Natural killer cell (primary cell): ENCODE measurements at places on chromosomes 11 and 22. TPM values are rescaled to one million over a fixed set of nuclear protein-coding genes. Genes with fewer than 3 reads are reported as not detected.

- DNase-seq: no peak
- no peaks in the 10 kb centered on the region for H3K4me1 ChIP-seq
Measured at GRCh38 chr22:36961626-36962025, 48.2 kb downstream of the CSF2RB start.

GRCh38 chr22:17911312-17911705, 113.1 kb downstream of the MICAL3 start:
- no peak for DNase-seq
- H3K27me3 ChIP-seq: no peaks in the 10 kb centered on the region

- no peaks in the 10 kb centered on the region for H3K36me3 ChIP-seq
- H3K27me3 ChIP-seq: peaks cover 4% of the 10 kb centered on the region
- no peak for DNase-seq
- H3K4me1 ChIP-seq: no peaks in the 10 kb centered on the region
- H3K4me3 ChIP-seq: no peak overlapping the region
Measured at GRCh38 chr22:36641902-36642640, 61.5 kb downstream of the CACNG2 start.

Gene RFPL1
- total RNA-seq: not detected

Gene GAL
- not detected for total RNA-seq
